RWPE1 (cell line): ENCODE measurements at places on chromosomes 5 and 9.
A peak's percentile ranks its signal among the peaks of the same experiment; 100 is the strongest.

DNA sequence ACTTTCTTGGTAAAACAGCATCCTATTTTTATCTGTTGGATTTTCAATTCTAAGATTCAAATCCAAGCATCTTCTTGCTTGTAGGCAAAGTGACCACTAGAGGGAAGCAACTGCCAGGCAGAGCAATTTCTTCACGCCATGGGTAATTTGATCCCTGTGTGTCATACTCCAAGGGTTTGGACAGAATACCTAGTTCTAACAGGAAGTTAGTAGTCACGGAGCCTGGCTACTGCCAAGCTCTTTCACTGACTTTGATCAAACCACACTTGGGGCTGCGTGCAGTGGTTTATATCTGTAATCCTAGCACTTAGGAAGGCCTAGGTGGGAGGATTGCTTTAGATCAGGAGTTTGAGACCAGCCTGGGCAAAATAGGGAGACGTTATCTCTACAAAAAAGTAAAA lies 473.6 kb upstream of the TNC start:
- DNase-seq: peak; percentile 96

DNA sequence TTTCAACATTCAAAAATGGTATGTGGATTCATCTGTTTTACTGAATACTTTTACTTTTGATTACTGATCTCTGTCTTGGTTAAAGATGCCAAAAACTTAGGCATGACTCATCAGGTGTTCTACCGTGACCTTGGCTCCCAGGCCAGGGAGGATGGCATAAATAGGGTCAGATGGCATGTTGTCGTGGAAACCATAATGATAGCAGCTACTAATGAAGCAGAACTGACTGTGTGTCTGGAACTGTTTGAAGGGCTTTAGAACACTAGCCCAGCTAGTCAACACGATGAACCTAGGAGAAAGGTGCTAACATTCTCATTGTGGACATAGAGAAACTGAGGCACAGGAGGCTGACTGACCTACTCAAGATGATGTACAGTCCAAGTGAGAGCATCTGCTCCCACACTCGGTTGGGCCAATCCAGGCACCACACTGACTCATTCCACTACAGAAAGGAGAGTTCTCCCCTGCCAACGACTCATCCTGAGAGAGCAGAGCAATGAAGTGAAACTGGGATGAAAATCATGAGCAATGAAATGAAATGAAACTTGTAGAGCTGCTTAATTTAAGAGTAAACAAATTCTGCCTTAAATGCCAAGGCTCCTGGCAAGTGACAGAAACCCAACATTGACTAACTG lies 116.0 kb downstream of the TENT4A start:
- DNase-seq: no peak

GRCh38 chr9:4489919-4490704 lies at the start of gene SLC1A1:
SLC1A1 (plus strand) TSS chr9:4490468; CDS start chr9:4490680, 212 bp downstream.
- DNase-seq: no peak

DNA sequence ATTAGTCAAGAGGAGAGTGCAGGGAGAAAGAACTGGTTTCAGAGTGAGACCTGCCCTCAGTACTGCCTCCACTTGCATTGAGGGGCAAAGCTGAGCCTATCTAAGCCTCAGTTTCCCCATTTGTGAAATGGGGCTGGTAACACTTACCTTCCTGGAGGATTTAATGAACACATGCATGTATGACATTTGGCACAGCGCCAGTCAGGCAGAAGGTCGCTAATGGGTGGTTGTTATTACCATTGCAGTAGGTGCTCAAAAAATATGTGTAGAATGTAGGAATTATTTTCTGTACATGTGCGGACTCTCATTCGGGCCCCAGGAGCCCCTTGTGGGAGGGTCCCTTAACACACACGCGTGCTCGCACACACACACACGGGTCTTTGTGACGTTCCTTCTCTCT lies 10.9 kb downstream of the FAT2 start:
- no peak for DNase-seq

DNA sequence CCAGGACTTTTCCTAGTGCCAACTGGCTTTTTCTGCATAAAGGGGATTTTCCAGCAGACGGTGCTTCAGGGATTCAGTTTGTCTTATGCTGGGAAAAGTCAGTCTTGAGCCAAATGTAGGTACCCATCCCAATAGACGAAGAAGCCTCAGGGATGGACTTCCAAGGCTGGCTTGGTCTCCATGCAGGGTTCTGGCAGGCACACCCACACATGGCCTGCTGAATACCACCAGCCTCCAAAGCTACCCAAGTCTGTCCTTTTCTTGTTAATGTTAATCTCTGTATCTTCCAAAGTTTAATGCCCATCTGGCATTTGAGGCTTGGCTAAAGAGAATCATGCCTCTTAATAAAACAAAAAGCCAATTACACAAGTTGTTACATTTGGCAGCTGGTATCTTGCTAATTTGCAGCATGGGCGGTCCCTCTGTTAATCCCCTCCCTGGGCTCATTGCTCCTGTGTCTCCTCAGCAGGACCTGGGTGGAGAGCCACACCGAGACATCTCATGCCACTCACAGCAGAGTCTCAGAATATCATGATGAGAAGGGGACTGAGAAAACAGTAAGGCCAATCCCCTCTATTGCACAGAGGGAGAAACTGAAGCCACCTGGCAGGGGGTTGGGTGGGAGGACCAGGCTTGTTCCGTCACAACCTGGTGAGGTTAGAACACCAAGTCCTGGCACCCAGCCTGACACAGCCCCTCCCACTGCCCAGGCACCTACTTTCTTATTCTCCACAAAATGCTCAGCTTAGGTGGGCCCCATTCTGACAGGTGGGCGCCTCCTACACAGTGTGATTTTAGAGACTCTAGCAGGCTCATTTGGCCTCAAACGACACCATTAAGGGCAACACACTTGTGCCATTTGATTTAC lies 243.2 kb downstream of the FSTL4 start:
- DNase-seq: no peak

GRCh38 chr5:140868721-140869554 lies at the start of gene PCDHA11:
PCDHA11 (plus strand) TSS chr5:140868957; CDS start chr5:140869104, 147 bp downstream.
- DNase-seq: peak; percentile 40

GRCh38 chr9:120922404-120923195 lies 4.0 kb downstream of the TRAF1 start:
- no peak for DNase-seq

DNA sequence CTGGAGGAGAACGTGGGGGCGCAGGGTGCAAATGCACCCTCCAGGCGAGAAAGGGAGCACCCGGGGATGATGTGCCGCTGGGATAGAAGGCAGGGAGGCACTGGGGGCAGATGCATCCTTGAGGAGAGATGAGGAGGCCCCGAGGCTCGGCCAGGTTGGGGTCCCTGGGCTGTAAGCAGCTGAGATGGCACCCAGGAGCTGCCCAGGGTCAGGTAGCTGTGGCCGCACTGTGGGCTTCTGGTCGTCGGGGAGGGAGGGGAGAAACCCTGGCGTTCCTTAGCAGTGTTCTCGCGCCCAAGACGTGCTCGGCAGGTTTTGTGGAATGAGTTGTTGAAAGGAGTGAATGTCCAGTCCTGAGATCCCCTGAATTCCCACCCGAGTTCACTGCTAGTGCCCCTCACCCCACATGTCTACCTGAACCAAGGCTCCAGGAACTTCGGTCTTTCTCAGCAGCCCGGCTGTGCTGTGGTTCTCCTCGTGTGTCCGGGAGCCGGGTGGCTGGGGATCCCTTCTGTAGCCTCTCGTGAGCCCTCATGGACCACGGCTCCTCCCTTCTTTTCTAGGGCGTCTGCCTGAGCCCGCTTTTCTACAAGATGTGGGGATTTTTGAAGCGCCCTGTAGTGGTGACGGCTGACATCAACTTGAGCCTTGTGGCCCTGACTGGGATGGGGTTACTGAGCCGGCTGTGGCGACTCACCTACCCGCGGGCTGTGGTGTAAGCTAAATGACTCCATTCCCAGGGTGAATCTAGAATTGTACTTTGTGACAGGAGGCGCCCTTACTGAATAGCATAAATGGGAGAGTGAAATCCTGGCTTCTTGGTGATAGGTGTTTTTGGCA lies 1.1 kb downstream of the POMT1 start:
- DNase-seq: peak; percentile 69
